ENCODE measurements at places on chromosomes 4 and X.

DNA sequence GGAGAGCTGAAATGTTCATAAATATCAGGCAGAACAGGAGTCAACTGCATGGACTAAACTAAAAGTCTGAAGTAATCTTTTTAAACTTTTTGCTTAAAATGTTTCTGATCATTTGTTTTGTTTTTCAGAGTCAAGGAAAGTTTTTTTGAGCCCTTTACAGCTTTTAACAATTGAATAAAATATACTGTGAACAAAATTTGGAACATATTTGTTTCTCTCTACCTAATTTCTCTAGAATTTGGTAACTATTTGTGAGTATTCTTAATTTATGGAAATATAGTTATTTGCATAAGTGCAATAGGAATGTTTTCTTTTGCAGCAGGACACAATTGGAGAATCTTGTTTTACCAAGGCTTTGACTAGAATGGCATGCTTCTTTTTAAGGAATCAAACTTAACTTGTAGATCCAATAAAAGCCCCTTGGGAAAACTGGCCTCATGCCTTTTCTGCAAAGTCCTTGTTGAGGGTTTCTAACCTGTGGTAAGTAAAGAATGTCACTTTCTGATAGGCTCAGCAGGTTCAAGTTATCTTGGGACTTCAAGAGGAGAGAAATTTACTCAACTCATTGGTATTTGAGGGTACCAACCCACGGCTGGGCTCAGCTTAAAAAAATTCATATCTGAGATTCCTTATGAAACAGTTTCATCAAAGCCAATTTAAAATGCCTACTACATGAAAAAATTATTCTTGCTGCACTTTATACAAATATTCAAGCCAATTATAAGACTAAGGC is 91.5 kb downstream of the UPRT start:
- no peak for DNase-seq

DNA sequence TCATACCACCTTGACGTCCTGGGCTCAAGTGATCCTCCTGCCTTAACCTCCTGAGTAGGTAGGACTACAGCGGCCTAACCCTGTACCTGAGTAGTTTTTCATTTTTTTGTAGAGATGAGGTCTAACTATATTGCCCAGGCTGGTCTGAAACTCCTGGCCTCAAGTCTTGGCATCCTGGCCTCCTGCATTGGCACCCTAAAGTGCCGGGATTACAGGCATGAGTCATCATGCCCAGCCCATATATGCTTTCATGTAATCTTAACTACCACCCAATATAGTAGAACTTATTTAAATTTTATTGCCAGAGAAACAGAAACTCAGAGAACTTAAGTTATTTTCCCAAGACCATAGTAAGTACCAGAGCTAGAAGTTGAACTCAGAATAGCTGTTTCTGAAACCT is 27.1 kb downstream of the AFM start:
- DNase-seq: no peak

GRCh38 chrX:13667919-13668318 is 15.0 kb downstream of the TCEANC start:
- no peak for DNase-seq

DNA sequence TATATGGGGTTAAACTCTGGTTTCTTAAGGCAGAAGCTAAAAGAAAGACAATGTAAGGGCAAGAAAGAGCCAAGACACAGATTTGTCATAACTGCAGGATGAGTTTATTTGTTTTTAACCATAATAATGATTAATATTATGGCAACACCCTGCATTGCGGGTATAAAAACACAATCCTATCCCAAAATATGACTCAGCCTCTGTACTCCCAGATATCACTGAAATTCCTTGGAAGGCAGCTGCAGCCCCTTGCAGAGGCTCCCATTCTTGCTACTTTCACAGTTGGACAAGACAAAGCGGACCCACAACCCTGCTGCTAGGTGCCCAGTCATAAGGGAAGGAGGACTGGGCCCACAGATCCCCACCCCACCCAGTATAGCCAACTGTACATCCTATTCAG is 20.4 kb upstream of the FGF16 start:
- no peak for DNase-seq

GRCh38 chr4:40739347-40739746 is 10.4 kb upstream of the NSUN7 start:
- DNase-seq: no peak

GRCh38 chr4:125501568-125501967 is 186.8 kb downstream of the FAT4 start:
- DNase-seq: no peak

GRCh38 chr4:82508011-82508410 is 53.8 kb downstream of the TMEM150C start:
- DNase-seq: no peak

DNA sequence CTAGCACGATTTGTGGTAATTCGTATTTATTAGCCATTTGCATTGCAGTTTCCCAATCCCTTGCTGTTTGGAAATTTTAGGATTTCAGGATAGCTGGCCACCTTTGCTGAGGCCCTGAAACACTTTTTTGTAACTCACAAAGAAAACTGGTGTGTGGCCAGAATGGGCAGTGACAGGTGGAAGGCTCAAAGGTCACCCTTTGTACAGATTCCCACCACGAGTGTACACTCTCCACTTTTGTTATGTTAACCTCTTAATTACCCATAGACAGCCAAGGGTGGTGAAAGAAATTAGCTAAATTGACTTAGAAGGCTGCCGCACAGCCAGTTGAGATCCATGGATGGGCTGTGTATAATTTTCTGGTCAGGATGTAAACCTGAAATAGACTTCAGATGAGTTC is 109.7 kb upstream of the ARX start:
- DNase-seq: no peak

GRCh38 chr4:24003926-24004325 is 114.1 kb upstream of the PPARGC1A start:
- DNase-seq: no peak

DNA sequence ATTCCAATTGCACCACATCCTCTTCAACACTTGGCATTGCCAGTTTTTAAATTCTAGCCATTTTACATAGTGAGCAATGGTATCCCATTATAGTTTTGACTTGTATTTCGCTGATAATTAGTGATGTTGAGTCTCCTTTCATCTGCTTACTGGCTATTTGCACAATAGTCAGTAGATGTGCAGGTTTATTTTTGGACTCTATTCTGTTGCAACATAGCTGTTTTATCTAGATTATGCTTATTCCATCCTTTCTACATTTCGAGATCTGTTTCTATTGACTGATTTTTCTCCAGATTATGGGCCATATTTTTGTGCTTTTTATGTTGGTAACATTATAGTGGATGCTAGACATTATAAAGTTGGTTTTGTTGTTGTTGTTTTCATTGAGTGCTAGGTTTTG is 106.1 kb downstream of the WWC2 start:
- DNase-seq: no peak

GRCh38 chr4:158162631-158163030 is 10.2 kb downstream of the GASK1B start:
- no peak for DNase-seq
